ENCODE measurements at places on chromosomes 1 and 21.

- DNase-seq: peak; percentile 36
Measured at GRCh38 chr1:91697416-91697815, 188.5 kb downstream of the TGFBR3 start.

DNA sequence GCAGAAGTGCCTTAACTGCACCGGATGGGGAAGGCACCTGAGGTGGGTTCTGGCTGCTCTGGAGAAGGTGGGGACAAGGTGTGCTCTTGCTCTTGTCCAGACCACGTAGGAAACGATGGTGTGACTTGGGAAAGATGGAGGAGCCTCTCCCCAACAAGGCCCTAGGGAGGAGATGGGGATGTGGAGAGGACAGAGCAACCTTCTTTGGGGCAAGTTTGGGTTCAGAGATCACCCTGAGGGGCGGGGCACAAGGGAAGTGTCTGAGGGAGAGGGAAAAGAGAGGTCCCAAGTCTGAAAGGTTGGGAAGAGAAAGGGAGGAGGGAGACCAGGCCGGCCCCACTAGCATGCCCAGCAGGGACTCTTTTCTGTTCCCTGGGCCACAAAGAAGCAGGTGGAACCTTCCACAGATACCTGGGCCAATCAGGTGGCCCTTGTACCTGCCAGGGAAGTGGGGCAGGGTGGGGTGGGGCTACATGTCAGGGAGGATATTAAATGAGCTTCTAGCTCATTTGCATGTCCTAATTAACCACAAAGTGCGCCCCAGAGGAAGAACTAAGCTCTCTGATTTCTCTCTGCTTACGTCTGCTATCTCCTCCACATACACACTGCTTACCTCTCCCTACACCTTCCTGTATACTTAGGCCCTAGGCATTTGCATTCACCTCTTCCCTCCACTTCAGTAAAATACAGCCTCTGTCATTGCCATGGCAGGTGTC, 15.9 kb downstream of the INKA2 start:
- DNase-seq: no peak

DNA sequence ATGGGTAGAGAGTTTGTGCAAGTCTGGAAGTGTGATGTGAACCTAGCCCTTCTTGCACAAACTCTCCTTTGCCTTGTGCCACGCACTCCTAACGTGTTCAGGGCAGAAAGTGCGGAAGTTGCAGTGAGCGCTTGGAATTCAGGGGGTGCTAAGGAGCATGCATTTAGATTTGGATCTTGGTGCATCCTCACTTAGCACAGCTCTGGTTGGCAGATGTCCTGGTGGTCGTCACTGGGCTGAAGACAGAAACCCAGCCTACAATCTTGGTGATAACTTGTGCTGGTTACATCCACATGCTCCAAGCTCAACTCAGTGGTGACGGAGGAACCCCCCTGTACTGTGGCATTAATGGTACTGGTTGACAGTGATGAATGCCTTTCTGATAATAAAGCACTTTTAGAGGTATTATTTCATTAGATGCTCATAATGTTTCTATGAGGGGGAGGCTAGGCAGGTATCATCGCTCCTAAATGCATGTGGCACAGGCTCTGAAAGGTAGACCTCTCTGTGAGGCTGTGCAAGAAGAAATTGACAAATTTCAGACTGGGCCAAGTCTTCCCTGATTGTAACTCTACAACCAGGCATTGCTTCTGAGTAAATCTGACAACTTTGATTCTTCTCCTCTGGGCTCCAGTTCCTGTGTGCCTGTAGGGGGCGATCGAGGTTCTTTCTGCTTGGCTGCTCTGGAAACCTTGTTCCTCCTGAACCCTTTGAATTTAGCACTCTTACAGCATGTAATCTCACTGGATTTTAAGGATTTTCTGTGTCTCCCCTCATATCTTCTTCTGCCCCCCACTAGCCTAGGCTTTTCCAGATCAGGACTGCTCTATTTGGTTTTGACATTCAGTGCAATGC, 40.6 kb downstream of the MAPKAPK2 start:
- no peak for DNase-seq

DNA sequence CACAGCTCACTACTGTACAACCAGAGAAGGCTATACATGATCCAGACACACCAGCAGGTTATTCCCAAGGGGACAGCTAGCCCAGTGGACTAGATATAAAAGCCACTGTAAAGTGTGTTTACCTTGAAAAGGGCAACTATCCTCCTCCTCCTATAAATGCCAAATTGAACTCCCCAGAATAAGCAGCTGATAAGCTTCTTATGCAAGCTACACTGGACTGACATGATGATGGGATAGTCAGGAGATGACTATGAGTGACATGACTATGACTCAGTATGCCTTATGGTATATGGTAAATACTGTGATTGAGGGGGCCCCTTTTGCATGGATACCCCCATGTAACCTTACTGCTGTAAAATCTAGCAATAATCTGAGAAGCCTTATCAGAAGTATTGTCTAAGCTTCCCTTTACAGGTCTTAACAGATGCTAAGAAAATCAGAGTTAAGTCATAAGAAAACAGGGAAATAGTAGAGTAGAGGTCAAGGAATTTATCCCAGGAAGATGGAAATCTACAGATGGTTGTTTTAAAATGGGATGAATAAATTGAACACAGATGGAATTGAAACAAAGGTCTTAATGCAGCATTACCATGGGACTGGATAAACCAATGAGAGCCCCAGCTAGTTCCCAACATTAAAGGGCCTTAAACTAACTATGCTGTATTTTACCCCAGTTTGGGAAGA, 55.8 kb downstream of the TRIM33 start:
- DNase-seq: no peak

GRCh38 chr1:29934255-29934772, 698.0 kb downstream of the PTPRU start:
- DNase-seq: no peak

DNA sequence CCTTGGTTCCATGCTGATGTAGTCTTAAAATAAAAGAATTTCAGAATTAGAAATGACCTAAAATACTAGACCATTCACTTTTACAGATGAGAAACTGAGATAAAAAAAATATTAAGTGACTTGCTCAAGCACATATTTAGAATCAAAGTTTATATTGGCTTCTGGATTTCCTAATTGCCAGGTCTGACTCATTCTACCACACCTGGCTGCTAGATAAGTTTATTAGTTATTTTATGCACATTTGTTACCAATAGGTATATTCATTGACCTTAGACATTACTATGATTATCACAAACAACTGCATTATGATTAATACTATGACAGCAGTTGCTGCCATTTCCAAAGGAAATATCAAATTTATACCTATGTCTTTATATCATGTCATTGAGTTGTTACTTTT, 497.5 kb downstream of the RWDD3 start:
- no peak for DNase-seq

GRCh38 chr1:94109478-94109877, 11.5 kb downstream of the ABCA4 start:
- DNase-seq: no peak

- DNase-seq: no peak
Measured at GRCh38 chr1:56562891-56563452, 16.4 kb downstream of the PLPP3 start.

GRCh38 chr1:169266133-169266532, 101.5 kb downstream of the NME7 start:
- DNase-seq: no peak

DNA sequence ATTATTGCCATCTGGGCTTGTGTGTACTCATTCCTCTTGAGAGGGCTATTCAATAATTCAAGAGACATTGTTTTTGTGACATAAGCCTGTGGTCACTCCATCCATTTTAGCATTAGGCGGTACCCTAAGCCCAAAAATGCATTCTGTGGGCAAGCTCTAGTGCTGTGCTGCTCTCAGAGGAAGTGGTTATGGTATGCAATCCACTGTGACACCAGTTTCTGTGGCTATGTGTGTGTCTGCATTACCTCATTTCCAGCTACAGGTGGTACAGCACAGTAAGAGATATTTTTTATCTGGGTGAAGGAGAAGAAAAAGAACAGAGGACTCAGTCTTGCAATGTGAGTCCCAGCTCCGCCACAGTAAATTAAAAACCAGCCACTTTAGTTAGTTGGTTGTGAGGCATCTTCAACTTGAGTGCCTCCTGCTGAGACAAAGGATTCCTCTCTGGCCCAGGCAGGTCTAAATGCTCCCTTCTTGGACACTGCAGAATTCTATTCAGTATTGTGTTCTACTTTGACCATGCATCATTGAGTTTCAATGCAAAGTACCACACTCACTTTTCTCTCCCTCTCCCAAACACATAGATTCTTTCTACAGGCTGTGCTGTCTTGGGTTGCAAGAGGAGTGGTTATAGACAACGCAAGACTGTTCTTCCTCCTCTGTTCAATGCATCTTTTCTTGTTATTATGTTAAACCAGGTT, 777.8 kb upstream of the BRINP3 start:
- DNase-seq: no peak

DNA sequence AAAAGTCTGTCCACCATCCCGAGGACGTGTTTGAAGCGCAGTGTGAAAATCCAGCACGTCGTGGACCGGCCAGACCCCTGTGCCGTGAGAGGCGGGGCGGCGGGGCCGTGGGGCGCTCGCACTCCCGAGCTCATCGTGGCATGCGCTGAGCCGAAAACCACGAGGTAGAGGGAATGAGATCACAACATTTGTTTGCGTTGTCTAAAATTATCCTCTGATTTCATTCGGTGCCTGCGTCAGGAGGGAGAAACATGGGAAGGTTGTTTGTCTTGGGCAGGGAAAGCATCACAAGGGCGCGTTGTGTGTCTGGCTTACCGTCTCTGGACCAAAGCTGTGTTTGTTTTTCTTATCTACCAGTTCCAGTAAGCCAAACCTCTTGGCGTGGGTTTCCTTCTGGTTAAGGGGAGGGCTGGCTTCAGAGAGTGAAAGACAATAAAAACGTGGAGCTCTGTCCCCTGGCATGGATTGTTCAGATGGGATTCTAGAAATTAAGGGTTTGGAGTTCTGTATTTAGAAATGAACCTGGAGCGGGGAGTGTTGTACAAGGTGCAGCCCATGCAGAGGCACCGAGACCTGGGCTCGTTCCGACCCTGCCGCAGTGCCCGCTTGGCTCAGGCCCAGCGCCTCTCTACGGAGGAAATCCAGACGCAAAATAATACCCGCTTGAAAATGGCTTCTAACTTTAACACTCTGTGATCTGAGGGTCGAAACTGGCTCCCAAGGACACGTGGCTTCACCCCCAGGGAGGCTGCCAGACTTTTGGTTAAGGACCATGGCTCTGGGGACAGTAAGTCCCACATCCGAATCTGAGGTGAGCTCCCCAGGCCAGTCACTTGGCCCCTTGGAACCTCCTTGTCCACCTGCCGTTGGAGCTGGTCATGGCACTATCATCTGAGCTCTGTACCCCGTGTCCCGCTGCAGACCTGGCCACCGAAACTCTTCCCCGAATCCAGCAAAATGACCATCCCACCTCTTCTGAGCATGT, 68.7 kb upstream of the FAM3B start:
- DNase-seq: no peak

- peak; percentile 50 for DNase-seq
Measured at GRCh38 chr1:202237052-202237451, 43.5 kb downstream of the LGR6 start.

- DNase-seq: peak; percentile 68
Measured at GRCh38 chr1:32334864-32335534, 1.0 kb downstream of the MARCKSL1 start.

- no peak for DNase-seq
Measured at GRCh38 chr1:201049248-201049831, 25.8 kb upstream of the KIF21B start.

DNA sequence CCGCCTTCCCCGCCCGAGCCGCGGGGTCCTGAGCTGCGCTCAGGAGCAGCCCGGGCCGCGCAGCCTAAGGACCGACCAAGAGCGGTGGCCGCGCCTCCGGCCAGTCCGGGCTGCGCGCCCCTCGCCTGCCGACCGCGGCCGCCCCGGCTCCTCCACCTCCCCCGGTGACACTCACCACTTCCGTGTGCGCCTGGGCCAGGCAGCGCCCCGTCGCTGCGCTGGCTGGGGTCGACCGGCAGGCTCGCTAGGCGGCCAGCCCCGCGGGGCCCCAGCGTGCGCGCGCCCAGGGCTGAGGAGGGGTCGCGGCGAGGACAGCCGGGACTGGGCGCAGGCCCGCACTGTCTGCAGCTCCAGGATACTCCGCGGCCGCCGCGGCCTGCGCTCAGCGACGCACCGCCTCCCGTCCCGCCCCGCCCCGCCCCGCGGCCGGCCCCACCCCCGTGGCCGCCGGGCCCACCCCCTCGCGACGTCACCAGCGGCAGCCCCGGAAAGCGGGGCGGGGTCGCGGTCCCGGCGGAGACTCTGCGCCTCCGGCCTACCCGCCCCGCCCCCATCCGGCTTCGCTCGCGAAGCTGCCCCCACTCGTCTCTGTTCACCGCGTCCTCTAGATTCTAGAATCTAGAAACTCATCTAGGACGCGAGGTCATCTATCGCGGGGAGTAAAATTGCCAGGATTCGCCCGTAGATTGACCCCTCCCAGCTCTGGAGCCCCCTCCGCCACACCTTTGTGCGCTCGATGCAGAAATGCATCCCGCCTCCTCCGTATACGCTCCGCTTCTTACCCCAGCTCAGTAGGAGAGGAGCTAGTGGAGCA, at the start of gene JAK1:
Gene JAK1 (minus strand): TSS at position 392 of the 814 bp plus-strand sequence. CDS start 80,285 bp downstream, outside the sequence.
- peak; percentile 84 for DNase-seq

GRCh38 chr21:16537501-16537900, 807.7 kb downstream of the USP25 start:
- DNase-seq: no peak

DNA sequence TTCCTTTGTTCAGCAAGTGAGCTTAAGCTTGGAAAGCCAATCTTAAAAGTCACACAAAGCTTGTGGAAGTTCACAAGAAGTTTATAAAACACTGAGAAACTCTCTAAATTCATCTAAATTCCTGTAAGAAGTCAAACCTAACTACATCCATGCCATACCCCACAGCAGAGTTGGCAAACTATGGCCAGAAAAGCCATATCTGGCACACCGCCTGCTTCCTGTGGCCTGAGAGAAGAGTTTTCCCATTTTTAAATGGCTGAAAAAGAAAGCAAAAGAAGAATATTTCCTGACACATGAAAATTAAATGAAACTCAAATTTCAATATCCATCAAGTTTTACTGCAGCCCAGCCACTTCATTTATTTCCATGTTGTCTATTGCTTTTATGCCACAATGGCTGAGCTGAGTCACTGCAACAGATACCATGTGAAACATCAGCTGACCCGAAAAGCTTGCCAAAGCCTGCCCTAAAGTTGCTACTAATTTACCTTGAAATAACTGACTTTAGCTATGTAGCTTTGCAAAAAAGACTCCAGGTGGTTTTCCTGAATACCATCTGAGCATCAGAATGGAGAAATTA, 237.1 kb downstream of the SLC45A1 start:
- DNase-seq: no peak

DNA sequence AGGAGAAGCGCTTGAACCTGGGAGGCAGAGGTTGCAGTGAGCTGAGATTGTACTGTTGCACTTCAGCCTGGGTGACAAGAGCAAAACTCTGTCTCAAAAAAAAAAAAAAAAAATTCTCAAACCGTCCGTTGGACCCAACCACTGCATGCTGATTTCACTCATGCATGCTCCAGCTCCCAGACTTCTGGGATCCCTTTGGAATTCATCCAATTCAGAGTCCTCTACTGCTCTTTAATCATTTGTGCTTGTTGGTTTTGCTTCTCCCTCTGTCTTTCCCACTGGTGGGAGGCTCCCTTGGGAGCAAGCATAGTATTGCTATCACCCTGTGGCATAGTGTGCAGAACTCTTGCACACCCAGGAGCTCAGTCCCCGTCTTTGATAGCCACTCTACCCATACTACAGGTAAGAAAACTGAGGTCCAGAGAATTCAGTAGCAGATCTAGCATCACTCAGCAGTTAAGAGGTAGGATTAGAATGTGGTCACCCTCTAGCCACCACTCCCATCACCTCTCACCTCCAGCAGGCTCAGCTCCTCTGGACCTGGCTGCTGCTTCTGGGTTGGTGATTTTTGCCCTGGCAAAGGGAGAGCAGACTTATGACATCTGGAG, 3.1 kb upstream of the LMNA start:
- no peak for DNase-seq

Data from activated naive CD4-positive, alpha-beta T cell treated with anti-CD3 and anti-CD28 coated beads, Interleukin-2, amount 50 U/mL, for 72 hours (primary cell).